ENCODE measurements at places on chromosomes 16 and 17. TPM values are rescaled to one million over a fixed set of nuclear protein-coding genes. Genes with fewer than 3 reads are reported as not detected.

Gene EVPLL
- 0.33 TPM for total RNA-seq

Gene SEPTIN1
- 0.44 TPM for total RNA-seq

Gene KRT23
- total RNA-seq = 9.0 TPM

Gene OR3A2
- total RNA-seq = 0.38 TPM

Gene BCAS3
- total RNA-seq = 87.9 TPM

Gene DRC7
- total RNA-seq = 0.16 TPM

Gene OR2C1
- total RNA-seq = 0.99 TPM

Gene IFI35
- total RNA-seq = 9.0 TPM

Gene PIRT
- total RNA-seq = 1.3 TPM

Gene DDX19B
- 38.9 TPM for total RNA-seq

Gene VMP1
- total RNA-seq = 213 TPM

Gene ATP1B2
- 62.5 TPM for total RNA-seq

Gene PITPNM3
- total RNA-seq = 5.3 TPM

Gene UNC45B
- total RNA-seq = 14.8 TPM

Gene PCYT2
- 16.2 TPM for total RNA-seq

Gene NPIPA1
- 104 TPM for total RNA-seq

Gene AANAT
- 18.0 TPM for total RNA-seq

Data from camera-type eye (tissue), 1 donor.